Activated CD4-positive, CD25-positive, alpha-beta regulatory T cell treated with anti-CD3 and anti-CD28 coated beads, Interleukin-2, amount 50 U/mL, for 72 hours (primary cell): ENCODE measurements at places on chromosomes 3 and 15.

DNA sequence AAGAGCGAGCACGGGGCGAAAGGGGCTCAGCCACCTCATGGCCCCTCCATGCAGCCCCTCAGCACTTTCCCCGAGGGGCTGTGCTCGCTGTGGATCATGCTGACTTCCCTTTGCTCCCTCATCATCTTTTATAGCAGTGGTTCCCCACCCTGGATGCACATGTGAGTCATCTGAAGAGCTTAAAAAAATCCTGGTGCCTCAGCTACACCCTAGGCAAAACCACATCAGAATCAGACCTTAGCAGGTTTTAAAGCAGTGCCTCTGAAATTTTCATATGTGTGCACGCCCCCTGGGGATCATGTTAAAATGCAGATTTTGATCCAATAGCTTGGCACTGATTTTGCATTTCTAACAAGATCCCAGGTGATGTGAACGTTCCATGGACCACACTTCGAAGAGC is 50.9 kb downstream of the FEM1B start:
- DNase-seq: no peak

- DNase-seq: no peak
These were observed 55.7 kb upstream of the ACP3 start for GRCh38 chr3:132261506-132261905.

DNA sequence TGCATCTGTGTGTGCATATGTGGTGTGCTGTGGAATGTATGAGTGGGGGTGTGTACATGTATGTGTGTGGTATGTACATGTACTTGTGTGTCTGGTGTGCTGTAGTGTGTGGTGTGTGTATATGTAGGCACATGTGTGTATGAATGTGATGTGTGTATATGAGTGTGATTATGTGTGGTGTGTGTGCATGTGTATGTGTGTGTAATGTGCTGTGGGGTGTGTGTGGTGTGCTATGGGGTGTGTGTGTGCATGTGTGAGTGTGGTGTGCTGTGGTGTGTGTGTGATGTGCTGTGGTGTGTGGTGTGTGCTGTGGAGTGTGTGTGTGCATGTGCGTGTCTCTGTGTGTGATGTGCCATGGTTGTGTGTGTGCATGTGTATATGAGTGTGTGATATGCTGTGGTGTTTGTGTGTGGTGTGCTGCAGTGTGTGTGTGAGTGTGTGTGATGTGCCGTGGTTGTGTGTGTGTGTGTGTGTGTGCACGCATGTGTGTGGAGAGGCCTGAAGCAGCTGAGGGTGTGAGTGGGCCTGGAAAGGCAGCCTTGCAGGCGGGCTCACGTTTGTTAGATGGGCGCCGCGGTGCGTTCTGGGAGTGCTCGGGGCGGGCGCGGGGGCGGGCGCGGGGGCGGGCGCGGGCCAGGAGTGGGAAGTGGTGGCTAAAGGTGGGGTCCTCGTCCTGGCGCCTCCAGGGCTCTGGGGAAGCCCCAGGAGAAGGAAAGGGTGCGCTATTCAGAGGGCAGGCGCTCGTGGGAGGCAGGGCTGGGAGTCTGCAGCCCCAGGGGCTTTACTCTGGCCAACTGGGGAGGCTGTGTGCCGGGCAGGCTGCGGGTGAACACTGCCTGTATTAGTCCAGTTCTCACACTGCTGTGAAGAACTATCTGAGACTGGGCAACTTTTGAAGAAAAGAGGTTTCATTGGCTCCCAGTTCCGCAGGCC is 116.9 kb downstream of the GABRG3 start:
- no peak for DNase-seq

DNA sequence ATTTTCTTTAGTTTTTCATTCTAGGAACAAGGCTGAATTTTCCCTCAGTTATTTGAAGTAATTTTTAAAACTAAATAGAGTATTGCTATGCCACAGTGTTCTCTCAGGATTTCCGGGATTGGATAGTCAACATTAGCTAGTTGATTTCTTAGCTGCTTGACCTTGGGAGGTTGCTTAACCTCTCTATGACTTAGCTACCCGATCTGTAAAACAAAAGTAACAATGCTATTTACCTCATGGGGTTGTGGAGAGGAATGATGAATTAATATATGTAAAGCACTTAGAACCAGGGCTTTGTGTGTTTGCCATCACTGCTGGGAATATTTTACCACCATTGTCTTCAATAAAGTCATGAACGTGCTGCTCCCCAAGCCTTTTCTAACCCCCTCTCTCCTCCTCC is 57.5 kb downstream of the SNRK start:
- DNase-seq: no peak

GRCh38 chr3:46578973-46579755 is 13.1 kb upstream of the LRRC2 start:
- DNase-seq: no peak

DNA sequence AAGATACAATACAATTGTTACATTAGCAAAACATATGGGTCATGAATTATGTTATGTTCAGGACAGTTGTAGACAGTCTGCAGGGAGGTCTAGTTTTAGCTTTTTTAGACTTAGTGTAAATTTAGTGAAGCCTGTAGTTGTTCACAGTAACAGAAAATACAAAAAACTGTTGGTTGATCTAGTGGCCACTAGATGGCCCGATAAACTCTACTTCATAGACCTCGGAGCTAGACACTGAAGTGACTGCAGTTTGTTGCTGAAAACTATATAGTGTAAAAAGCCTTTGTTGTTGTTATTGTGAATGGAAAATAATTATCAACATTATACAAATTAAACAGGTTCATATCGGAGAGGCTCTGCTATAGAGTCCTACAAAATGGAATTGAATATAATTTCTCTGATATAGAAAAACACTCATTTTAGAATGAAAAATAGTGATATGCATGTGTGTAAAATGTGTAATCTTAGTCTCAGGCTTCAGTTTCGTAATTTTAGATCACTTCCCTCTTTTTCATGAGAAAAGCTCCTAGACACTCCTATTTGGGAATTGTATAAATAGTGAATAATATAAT is 18.3 kb downstream of the MAGEL2 start:
- no peak for DNase-seq
